IMR-90 (cell line): ENCODE measurements at places on chromosomes 6 and 20. TPM values are rescaled to one million over a fixed set of nuclear protein-coding genes. Genes with fewer than 3 reads are reported as not detected.

DNA sequence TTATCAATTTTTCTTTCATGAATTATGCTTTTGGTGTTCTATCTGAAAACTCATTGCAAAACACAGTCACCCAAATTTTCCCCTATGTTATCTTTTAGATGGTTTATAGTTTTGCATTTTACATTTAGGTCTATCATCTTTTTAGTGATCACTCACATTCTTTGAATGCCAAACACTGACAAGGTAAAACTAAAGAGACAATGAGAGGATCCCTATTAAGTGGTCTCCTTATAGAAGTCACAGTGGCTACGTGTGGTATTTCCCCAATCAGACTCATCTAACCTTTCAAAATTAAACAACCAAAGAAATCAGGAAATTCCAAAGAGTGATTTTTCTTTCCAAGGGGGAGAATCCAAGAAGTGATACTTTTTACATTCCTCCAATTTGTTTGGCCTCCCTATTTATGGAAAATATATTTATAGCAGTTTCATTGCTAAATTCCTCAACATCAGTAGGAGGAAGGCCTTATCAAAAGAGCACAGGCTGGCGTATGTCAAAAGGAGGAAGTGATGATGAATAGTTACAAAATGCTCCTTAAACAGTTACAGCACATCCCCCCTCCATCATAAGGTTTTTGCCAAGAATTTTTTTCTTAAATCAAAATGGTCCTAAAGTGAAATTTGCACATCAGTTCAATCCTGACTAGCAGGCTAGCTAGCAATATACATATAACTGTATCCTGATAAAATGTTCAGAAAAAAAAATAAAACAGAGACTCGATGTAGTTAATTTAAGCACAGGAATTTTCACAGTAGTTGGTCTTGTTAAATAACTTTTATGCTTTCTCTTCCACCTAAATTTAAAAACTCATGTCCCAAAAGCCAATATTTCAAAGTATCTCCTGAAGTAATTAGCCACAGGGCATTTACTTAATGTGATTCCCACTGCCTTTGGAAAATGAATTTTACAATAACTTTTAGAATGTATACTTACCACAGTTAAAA, 76.2 kb upstream of the IPCEF1 start:
- no peaks in the 10 kb centered on the region for H3K27me3 ChIP-seq
- peaks cover 13% of the 10 kb centered on the region for H3K36me3 ChIP-seq
- no peak overlapping the region for H3K27ac ChIP-seq
- H3K4me1 ChIP-seq = peaks cover 6% of the 10 kb centered on the region
- no peak overlapping the region for H3K4me3 ChIP-seq
- no peak for DNase-seq

Gene SPATS1
- not detected in 2 replicates for polyA plus RNA-seq

Gene SLC12A5
- 2.2 and 3.4 TPM in 2 replicates for polyA plus RNA-seq

Gene SLC13A3
- polyA plus RNA-seq = 3.9 and 4.2 TPM in 2 replicates

Gene NKX2-2
- polyA plus RNA-seq = not detected in 2 replicates

Gene FLRT3
- 1.8 and 2.1 TPM in 2 replicates for polyA plus RNA-seq

DNA sequence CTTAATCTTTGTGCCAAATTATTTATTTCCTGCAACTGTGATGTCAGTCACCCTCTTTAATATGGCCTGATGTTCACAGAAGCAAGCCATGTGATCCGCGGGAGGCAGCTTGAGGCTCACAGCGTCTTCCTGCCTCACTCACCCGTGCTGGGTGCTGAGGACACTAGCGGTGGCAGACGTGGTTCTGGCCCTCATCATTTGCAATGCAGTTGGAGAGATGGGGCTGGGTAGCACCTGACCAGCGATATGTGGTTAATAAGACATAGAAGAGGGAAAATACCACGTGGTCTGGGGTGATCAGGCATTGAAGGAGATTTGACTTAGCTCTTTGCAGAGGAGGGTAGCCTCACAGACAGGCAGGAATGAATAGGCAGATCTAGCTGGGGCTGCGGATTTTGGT, 264.7 kb downstream of the TMEM242 start:
- peaks cover 7% of the 10 kb centered on the region for H3K4me1 ChIP-seq
- H3K27ac ChIP-seq = no peak overlapping the region
- H3K27me3 ChIP-seq = no peaks in the 10 kb centered on the region
- no peak for DNase-seq

Gene PAK5
- not detected in 2 replicates for polyA plus RNA-seq

DNA sequence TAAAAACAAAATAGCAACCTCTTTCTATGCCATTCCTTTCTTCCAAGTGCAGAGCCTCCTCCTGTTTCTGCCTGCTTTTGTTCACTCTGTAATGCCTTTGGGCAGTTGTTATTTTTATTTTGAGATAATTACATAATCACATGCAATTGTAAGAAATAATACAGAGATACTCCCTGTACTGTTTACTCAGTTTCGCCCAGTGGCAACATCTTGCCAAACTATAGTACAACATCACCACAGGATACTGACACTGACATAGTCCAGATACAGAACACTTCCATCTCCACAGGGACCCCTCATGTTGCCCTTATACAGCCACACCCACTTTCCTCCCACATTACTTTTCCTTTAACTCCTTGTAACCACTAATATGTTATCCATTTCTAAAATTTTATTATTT, 59.7 kb downstream of the BANF2 start:
- no peak overlapping the region for H3K4me3 ChIP-seq
- H3K36me3 ChIP-seq = no peaks in the 10 kb centered on the region
- no peak for DNase-seq
- no peaks in the 10 kb centered on the region for H3K4me1 ChIP-seq
- no peak overlapping the region for H3K27ac ChIP-seq

Gene SLC44A4
- polyA plus RNA-seq = 0.14 and 0.19 TPM in 2 replicates

Gene EMILIN3
- polyA plus RNA-seq = 0.07 and 0.16 TPM in 2 replicates

DNA sequence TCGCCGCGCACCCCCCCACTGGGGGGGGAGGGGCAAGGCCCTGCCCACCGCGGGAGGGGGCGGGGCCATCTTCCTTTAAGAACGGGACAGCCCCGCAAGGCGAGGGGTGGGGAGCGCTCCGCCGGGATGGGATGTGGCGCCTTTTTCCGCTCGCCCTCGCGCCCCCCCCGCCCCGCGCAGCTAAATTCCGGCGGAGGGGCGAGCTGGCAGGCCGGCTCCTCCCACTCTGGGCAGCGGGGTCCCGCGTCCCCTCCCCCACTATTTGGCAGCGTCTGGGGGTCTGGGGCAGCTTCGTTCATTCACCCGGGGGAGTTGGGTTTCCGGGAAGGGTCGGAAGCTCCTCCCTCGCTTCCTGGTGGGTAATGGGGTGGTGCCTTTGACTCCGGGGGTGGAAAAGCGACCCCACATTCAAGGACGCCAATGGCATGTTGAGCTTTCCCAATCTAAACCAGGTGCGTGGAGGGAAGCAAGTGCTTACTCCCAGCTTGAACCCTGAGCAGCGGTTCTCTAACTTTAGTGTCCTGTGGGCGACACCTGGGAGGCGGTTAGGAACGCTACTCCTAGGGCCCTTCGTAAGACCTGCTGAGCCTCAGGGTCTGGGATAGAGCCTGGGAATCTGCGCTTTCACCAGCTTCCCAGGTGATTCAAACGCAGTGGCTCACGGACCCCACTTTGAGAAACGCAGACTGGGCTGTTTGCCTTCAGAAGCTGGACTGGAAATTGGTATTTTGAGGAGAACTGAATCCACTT, 927 bp downstream of the ASXL1 start:
- DNase-seq = peak; percentile 51
- peaks cover 5% of the 10 kb centered on the region for H3K4me1 ChIP-seq
- H3K27ac ChIP-seq = peak overlapping the region; percentile 53
- H3K4me3 ChIP-seq = peak overlapping the region; percentile 92
- H3K27me3 ChIP-seq = no peaks in the 10 kb centered on the region
- no peaks in the 10 kb centered on the region; the same call in 1 of the 2 replicates for H3K36me3 ChIP-seq

Gene SMPDL3A
- polyA plus RNA-seq = 14.2 TPM in 2 replicates

GRCh38 chr6:76892542-76892941, 570.7 kb downstream of the HTR1B start:
- no peak for DNase-seq
- no peaks in the 10 kb centered on the region for H3K4me1 ChIP-seq
- no peaks in the 10 kb centered on the region for H3K27me3 ChIP-seq

- H3K4me3 ChIP-seq = no peak overlapping the region
- H3K27ac ChIP-seq = peak overlapping the region; percentile 61; the same call in 1 of the 2 replicates
- peak; percentile 76 for DNase-seq
- H3K27me3 ChIP-seq = no peaks in the 10 kb centered on the region
- H3K4me1 ChIP-seq = peaks cover 23% of the 10 kb centered on the region
Measured at GRCh38 chr6:74117113-74117512, 421.1 kb downstream of the CD109 start.

GRCh38 chr6:35073766-35074471, 67.2 kb downstream of the TCP11 start:
- no peak overlapping the region for H3K27ac ChIP-seq
- no peaks in the 10 kb centered on the region for H3K27me3 ChIP-seq
- DNase-seq = no peak
- peaks cover 3% of the 10 kb centered on the region; the same call in 1 of the 2 replicates for H3K36me3 ChIP-seq

DNA sequence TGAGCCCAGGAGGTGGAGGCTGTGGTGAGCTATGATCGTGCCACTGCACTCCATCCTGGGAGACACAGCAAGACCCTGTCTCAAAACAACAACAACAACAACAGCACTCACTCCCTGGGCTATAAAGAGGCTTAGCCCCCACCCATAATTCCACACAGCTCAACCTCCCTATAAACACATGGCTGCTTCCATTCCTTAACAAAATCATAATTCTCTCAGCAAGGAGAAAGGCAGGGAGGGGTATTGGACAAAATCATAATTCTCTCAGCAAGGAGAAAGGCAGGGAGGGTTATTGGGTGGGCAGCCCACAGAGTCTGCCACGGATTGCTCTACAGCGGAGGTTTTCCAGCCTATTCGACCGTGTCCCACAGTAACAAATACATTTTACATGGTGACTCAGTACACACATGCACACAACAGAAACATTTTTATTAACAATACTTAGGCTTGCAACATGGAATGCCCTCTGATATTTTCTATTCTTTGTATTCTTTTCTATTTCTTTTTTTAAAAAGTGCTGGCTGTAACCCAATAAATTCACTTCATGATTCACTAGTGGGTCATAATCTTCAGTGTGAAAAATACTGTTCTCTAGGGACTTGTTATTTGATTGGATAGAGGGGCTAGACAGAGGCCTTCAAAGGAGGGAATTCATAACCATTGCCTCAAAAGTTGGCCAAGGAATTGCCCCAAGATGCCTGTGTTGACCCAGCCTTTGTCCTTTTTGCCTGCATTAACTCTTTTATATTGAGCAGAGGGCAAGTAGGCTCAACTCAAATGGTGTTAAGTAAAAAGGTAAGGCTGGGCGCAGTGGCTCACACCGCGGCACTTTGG, 50.6 kb upstream of the ZMYND8 start:
- H3K27ac ChIP-seq = no peak overlapping the region
- H3K36me3 ChIP-seq = no peaks in the 10 kb centered on the region
- H3K27me3 ChIP-seq = no peaks in the 10 kb centered on the region
- 0 out of 2 replicates have a peak, but pooled peaks cover 2% of the 10 kb centered on the region for H3K4me1 ChIP-seq
- H3K4me3 ChIP-seq = no peak overlapping the region

DNA sequence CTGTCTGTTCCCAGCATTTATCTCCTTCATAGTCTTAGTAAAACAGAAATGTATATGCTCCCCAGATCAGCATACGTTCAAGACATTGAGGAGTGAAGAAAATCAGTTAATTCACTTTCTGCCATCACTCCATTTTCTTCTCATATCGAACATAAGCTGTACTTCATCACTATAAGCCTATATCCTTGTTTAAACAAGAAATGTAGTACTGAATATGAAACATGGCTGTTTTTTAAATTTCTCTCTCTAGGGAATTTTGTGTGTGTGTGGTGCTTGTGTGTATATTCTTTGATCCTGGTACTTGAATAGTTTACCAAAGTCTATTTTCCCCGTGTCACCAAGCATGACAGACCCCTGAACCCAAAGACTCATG, 107.1 kb downstream of the HFE start:
- no peaks in the 10 kb centered on the region for H3K27me3 ChIP-seq
- H3K4me1 ChIP-seq = no peaks in the 10 kb centered on the region
- DNase-seq = no peak
- no peak overlapping the region for H3K4me3 ChIP-seq

DNA sequence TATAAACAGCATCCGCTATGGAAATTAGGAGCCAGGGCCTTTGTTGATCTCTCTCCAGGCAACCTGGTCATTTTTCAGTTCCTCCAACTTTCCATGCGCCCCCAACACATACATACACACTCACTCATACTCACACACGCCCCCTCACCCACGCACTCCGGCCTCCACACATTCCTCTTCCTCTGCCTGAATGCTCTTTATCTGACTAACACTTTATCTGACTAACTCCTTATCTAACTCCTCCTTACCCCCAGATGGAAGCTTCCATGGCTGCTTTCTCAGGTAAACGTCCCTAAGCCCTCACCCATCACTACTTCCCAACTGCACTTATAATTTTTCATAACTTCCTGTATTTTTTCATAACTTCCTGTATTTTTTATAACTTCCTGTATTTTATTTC, 17.4 kb downstream of the CASS4 start:
- H3K27ac ChIP-seq = peak overlapping the region; percentile 96
- no peak overlapping the region for H3K4me3 ChIP-seq
- no peaks in the 10 kb centered on the region for H3K27me3 ChIP-seq
- DNase-seq = peak; percentile 94
- H3K36me3 ChIP-seq = peaks cover 9% of the 10 kb centered on the region
- peaks cover 42% of the 10 kb centered on the region for H3K4me1 ChIP-seq

Gene WFDC2
- polyA plus RNA-seq = not detected in 2 replicates

GRCh38 chr6:125986301-125987025, at the start of gene TRMT11:
TSS of gene TRMT11 (plus strand) at chr6:125986540. CDS start at chr6:125986551, 11 bp downstream.
- peak within 1 kb of the TSS; percentile 59 for H3K27ac ChIP-seq
- H3K4me1 ChIP-seq = peaks cover 9% of the 10 kb centered on the region
- DNase-seq = peak; percentile 82
- no peaks in the 10 kb centered on the region for H3K36me3 ChIP-seq

- H3K4me1 ChIP-seq = no peaks in the 10 kb centered on the region
- DNase-seq = no peak
- no peak overlapping the region for H3K27ac ChIP-seq
- H3K4me3 ChIP-seq = no peak overlapping the region
- no peaks in the 10 kb centered on the region for H3K27me3 ChIP-seq
- H3K36me3 ChIP-seq = peaks cover 4% of the 10 kb centered on the region; the same call in 1 of the 2 replicates
Measured at GRCh38 chr20:16397086-16397485, 176.2 kb downstream of the KIF16B start.

DNA sequence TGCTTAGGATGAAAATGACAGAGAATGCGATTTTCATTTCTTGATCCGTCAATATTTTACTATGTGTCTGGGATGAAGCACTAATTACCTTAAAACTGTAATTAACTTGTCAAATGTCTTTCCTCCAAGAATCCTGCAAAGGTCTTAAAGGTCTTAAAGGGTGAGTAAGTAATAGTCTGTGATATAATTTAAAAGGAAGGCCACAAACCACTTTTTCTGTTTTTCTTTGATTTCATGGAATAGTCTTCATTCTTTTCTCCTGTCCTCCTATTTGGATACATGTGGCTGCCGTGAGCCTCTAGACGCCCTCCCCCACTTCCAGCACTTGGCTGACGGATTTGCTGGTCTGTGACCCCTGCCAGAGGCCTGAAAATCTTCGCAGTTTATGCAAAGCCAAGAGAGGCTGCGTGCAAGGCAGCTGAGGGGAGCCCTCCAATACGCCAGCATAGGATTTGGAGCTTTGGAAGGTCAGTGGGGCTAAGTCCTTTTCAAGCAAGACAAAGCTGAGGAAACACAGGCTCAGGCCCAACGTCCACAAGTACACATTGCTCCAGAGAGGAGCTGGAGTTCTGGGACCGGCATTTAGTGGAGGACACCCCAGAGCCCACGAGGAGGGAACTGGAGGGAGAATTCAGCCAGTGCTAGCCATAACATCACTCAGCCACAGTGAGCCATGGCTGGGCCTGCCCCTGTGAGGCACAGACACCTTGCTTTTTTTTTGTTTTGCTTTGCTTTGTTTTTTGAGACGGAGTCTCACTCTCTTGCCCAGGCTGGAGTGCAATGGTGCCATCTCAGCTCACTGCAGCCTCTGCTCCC, 382.6 kb downstream of the SMOC2 start:
- H3K27ac ChIP-seq = no peak overlapping the region
- H3K4me1 ChIP-seq = no peaks in the 10 kb centered on the region
- no peak for DNase-seq
- H3K36me3 ChIP-seq = no peaks in the 10 kb centered on the region
